ENCODE measurements at places on chromosomes 1 and 21.

- DNase-seq = no peak
These were observed 49.8 kb downstream of the KIRREL1 start for GRCh38 chr1:158043232-158043631.

DNA sequence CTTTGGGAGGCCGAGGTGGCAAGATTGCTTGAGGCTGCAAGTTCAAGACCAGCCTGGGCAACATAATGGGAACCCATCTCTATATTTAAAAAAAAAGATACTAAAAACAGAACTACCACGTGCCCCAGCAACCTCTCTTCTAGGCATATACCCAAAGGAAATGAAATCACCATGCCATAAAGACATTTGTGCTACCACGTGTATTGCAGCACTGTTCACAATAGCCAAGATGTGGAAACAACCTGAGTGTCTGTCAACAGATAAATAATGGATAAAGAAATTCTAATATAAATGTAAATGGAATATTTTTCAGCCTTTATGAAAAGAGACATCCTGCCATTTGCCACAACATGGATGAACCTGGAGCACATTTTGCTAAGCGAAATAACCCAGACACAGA lies 128.6 kb downstream of the PCNX2 start:
- no peak for DNase-seq

GRCh38 chr1:29636936-29637335 lies 400.6 kb downstream of the PTPRU start:
- DNase-seq = no peak

GRCh38 chr1:23568608-23569383 lies 9.5 kb upstream of the ID3 start:
- no peak for DNase-seq

- no peak for DNase-seq
These were observed 145.4 kb downstream of the SLC45A1 start for GRCh38 chr1:8463144-8463927.

- no peak for DNase-seq
These were observed 2.7 kb downstream of the DOCK7 start for GRCh38 chr1:62685431-62685859.

DNA sequence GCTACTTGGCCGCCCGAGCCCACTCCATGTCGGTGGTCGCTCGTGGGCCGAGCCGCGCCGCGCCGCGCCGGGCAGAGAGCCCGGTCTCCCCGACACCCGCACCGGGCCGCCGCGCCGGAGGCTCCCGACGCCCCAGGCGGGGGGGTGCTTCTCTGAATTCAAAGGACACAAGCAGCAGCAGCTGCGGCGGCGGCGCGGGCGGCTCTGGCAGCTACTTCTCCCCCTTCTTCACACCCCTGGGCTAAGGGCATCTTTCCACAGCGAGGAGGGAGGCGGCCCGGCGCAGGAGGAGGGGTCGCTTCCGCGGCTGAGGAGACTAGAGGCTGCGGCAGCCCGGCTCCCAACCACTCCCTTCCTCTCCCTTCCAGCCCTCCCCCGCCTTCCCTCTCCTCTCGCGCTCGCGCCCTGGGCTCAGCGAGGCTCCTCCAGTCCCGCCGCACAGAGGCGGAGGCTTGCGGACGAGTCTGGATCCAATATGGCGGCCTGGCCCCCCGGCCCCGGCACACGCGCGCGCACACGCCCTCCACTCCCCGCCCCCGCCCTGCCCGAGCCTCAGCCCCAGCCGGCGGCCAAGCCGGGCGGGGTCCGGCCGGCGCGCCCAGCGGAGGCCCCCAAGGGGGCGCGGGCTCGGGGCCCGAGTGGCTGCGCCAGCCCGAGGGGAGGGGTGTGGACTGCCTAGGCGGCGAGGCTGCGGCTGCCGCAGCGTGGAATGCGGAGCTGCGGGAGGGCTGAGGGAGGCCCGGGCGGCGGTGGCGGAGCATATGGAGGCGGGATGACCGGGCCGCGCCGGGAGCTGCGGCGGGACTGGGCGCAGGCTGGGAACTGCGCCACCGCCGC lies at the start of gene CDC42BPA:
Gene CDC42BPA, minus strand, starts transcription at position 477 of the 837 bp plus-strand sequence. CDS start 1,310 bp downstream, outside the sequence.
- peak; percentile 86 for DNase-seq

GRCh38 chr1:37831109-37831508 lies 23.1 kb upstream of the YRDC start:
- no peak for DNase-seq

- no peak for DNase-seq
These were observed 686 bp downstream of the KMO start for GRCh38 chr1:241532864-241533263.

DNA sequence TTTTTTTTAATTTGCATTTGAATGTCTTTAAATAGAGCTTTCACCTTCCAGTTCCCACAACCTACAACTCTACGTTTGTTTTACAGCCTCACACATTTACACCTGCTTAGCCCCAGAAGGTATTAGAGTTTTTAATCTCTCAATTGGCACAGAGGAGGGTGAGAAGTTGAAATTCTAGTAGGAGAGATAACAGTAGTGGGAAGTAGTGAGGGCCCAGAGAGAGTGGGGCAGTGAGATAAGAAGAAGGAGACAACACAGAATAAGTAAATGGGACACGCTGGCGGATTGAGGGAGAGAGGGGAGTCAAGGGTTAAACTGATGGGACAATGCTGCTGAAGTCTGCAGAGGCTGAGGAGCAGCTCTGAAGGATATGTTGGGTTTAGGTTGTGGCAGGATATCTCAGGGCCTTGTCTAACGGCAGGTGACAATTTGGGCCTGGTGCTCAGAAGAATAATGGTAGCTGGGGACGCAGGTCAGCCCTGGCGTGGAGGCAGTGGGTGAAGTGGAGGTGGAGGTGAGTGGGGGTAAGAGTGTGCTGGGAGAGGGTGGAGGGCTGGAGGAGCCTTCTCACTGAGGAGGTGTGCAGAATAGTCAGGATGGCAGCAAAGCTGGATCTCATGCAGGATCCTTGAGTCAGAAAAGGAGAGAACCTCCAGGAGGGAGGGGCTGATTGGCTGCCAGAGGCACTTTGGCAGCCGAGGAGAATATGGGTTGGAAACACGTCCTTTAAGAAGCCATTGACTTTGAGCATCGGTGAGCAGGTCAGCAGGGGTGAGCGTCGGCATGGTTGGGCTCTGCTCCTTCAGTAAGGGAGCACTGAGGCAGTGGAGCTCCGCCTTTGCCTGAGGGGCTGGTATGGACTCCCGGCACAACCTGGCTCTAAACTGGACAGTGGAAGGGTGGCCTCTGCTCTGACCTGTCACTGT lies 72.9 kb downstream of the SYT6 start:
- DNase-seq = no peak

- DNase-seq = no peak
These were observed 13.5 kb downstream of the ATP1A2 start for GRCh38 chr1:160129046-160129445.

- DNase-seq = no peak
These were observed 25.3 kb downstream of the TFF3 start for GRCh38 chr21:42289926-42290325.

GRCh38 chr1:48236716-48237470 lies 14.4 kb downstream of the SLC5A9 start:
- no peak for DNase-seq

DNA sequence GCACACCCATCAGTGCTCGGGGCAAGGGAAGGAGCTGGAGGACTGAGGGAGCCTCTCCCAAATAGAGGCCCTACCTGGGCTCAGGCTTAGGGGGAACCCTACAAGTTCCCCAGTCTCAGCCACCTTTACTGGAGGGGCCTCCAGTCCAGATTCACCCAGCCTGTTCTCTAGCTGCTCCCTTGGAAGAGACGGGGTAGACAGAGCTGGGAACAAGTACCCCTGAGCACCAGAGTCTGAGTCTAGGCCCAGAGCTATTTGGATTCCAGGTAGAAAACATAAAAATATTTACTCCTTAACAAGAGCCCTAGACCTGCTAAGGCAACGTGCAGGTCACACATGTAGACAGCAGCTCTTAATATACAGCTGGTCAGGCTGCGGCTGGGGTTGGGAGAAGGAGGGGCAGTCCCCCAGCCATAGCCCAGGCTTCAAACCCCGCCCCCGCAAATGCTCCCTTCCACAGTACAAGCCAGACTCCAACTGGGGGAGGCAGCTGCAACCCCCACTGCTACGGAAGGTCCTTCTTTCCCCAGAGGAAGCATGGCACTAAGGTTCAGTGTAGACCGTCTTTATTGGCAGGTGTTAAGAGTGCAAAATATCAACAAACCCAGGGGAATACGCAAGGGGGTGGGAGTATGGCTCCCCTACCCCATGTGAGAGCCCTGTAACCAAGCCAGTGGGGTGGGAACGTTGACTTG lies 8.0 kb downstream of the TENT5B start:
- no peak for DNase-seq

DNA sequence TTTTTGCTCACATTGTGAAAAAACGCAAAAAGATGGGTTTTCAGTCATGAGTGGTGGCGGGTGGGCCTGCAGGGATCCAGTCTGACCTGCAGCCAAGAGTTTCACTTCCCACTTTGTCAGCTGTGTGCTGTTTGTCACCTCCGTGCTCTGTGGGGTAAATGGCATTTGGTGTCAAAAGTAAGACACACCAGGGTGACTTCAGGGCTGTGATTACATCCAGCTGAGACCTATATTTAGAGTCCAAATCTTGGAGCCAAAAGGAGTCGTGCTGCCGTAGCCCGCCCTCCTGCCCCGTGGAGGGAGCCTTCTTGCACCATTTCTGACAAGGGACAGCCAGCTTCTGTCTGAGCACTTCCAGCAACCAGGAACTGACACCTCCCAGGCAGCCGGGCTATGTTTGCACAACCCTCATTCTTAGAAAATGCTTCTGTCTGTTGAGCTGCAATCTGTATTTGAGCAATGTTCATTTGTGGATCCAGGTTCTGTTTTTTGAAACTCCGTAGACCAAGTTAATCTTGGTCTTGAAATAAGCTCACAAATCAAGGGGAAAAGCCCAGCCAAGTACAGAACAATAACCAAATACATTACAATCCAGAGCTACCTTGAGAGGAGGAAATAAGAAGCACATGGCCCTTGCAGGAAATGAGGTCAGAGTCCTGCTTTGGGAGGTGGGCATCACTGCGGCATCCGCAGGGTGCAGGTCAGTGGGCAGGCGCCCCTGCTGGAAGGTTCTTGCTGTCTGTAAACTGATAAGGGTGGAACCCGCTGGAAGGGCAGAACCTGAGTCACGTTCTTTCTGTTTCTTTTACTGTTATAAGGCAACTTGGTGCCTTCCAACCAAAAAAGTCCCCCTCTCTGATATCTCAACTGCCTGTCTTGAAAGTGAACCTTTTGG lies 14.4 kb downstream of the ABCG1 start:
- no peak for DNase-seq

DNA sequence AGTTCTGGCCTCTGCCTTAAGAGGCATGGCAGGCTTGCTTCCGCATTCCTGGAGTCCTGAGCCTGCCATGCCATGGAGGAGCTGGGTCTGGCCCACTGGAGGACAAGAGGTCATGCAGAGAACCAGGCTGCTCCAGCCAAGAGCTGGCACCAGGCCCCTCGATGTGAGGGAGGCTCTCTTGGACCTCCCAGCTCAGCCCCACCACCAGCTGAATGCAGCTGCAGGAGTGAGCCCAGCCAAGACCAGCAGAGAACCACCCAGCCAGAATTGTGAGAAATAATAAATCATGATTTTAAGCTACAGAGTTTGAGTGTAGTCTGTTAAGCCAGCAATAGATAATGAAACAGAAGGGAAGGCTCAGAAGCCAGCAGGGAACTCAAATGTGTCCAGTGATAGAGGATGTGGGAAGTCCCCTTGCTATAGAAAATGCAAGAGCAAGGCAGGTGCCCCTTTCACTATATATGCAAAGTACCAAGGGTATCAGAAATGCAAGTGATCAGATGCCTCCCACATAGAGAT lies 118.4 kb downstream of the HIVEP3 start:
- DNase-seq = no peak

- DNase-seq = no peak
These were observed 62.4 kb downstream of the SLC22A15 start for GRCh38 chr1:116038679-116039078.

DNA sequence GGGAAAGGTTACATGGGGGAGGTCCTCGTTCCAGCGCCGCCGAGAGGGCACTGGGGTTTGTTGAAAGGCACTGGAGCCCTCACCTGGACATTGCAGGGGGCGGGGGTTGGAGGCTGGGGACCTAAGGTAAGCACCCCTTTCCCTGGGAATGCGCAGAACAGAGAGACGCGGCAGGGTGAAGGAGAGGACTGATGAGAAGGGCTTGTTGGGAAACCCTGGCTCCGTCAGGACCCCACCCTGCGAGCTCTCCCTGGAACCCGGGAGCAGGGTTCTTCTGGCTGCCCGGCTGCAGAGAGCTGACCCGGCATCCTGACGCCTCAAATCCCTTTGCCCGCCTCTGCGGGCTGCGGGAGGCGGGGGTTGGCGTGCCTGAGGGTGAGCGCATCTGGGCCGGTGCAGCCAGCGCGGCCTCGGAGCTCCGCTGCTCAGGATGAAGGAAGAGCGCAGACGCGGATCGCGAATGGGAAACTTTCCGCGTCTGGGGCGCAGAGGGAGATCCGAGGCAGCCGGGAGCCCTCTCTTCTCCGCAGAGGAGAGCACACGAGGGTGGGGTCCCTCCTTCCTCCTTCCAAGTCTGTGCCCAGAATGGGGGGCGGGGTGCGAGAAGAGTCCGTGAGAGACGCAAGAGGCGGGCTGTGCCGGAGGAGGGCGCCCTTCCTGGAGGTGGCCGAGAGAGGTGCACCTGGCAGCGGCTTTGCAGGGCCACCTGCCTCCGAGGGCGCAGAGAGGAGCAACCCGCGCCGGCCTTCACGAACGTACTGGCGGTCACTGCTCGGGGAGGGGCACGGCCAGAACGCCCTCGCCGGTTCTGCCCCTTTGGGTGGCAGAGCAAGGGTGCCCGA lies 2.4 kb downstream of the IGSF21 start:
- peak; percentile 12 for DNase-seq

- DNase-seq = no peak
These were observed 52.7 kb downstream of the UBE2T start for GRCh38 chr1:202289009-202289408.

- DNase-seq = no peak
These were observed 690.7 kb downstream of the ADGRL2 start for GRCh38 chr1:82491301-82492048.

DNA sequence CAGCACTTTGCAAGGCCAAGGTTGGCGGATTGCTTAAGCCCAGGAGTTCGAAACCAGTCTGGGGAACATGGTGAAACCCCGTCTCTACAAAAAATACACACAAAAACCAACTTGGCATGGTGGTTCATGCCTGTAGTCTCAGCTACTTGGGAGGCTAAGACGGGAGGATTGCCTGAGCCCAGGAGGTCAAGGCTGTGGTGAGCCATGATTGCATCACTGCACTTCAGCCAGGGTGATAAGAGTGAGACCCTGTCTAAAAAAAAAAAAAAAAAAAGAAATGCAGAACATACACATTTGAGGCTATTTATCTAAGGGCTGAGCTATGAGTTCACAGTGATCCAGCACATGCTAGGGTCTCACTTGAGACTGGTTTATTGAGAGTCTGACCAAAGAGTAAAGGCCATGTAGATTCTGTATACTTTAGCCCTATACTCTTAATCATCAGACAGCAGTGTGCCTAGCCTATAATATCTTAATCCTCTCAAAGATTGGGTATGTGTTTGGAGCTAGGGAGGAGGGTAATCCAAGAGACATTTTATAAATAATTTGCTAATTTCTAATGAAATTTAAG lies 23.9 kb downstream of the RNF2 start:
- no peak for DNase-seq

DNA sequence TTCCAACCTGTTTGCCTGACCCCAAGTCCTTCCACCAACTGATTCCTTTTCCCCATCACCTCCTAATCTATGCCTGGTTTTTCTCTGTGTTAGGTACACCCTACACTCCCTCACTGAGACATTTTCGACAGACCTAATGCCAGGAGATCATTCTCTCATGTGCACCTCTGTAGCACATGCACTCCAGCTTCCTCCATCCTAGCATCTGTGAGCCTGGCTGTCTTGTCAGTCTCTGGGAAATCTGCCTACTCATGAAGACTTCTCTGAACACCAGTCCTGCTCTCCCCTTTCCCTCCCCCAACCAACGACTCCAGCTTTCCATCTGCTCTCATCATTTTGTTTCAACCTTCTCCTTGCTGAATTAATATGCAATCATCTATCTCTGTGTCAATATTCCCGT lies 987 bp downstream of the MED8 start:
- DNase-seq = no peak

Data from caudate nucleus (tissue), 63 donors.